ENCODE measurements at places on chromosomes 4 and X.

GRCh38 chr4:54090804-54091623 lies 8.9 kb upstream of the GSX2 start:
- DNase-seq: no peak

GRCh38 chr4:183347146-183347545 lies 24.9 kb upstream of the CLDN24 start:
- no peak for DNase-seq

- DNase-seq: no peak
Measured at GRCh38 chr4:31803526-31804195, 1083.5 kb downstream of the PCDH7 start.

DNA sequence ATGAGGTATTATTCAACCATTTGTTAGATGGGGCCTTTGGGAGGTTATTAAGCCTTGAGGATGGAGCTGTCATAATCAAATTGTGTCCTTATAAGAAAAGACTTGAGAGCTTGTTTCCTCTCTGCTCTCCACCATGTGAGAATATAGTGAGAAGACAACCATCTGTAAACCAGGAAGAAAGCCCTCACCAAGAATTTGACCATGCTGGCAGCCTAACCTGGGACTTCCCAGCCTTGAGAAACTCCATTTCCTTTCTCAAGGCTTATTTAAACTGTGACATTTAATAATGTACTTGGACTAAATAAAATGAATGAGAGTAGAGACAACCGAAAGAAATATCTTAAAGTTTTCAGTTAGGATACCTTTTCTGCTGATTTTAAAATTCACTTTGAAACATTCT lies 83.7 kb upstream of the GC start:
- DNase-seq: no peak

- no peak for DNase-seq
Measured at GRCh38 chr4:151951671-151952050, 190.9 kb upstream of the GATB start.

- no peak for DNase-seq
Measured at GRCh38 chrX:134607523-134607922, 50.7 kb downstream of the PLAC1 start.

DNA sequence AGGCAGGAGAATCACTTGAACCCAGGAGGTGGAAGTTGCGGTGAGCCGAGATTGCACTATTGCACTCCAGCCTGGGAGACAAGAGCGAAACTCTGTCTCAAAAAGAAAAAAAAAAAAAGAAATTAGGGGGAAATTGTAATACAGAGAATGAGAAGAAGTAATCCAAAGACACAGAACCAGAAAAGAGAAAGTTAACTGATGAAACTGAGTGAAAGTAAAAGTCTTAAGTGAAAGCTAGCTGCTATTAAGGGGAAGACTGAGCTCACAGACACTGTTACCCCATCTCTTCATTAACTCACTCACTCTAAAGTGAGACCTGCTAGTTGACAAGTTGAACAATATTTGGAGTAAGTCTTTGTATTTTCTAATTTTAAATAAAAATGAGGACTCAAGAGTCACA lies 763.0 kb upstream of the PCDH10 start:
- DNase-seq: no peak

DNA sequence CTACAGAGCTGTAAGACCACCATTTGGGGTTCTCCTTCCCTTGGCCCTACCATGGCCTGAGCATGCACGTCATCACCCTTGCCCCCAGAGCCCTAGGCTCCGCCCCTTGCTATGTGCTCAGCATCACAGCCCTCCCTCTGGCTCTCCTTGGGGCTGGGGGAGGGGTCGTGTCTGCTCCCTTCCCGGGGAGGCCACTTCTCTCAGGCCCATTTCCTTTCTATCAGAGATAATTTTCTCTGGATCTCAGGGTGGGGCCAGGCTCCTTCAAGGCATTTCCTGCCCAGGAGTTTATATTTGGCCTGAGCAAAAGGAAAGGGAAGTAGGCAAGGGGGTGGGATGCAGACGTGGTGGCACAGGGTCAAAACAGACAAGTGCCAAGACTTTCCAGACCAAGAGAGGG lies 55.9 kb downstream of the STARD8 start:
- no peak for DNase-seq

- peak; percentile 81 for DNase-seq
Measured at GRCh38 chr4:152780267-152780778, 569 bp downstream of the ARFIP1 start.

DNA sequence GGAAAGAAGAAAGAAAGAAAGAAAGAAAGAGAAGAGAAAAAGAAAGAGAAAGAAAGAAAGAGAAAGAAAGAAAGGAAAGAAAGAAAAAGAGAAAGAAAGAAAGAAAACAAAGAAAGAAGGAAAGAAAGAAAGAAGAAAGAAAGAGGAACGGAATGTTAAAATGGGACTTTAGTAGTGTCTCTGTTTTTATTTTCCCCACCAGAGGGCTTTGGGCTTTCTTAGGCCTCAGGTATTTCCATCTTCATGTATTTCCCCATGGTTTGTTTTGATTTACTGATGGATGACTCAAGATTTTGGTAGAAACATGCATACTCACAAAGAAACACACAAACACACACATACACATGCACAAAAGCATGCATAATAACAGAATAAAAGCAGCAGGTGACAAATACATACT lies 181.2 kb downstream of the AFF2 start:
- DNase-seq: no peak

GRCh38 chrX:52923781-52924241 lies 26.7 kb downstream of the FAM156B start:
- no peak for DNase-seq

- no peak for DNase-seq
Measured at GRCh38 chr4:17497890-17498523, 13.9 kb downstream of the QDPR start.

GRCh38 chr4:113049421-113050370 lies at the start of gene ANK2:
Gene ANK2 (plus strand): TSS chr4:113049653. CDS start chr4:113049729, 76 bp downstream.
- DNase-seq: no peak

DNA sequence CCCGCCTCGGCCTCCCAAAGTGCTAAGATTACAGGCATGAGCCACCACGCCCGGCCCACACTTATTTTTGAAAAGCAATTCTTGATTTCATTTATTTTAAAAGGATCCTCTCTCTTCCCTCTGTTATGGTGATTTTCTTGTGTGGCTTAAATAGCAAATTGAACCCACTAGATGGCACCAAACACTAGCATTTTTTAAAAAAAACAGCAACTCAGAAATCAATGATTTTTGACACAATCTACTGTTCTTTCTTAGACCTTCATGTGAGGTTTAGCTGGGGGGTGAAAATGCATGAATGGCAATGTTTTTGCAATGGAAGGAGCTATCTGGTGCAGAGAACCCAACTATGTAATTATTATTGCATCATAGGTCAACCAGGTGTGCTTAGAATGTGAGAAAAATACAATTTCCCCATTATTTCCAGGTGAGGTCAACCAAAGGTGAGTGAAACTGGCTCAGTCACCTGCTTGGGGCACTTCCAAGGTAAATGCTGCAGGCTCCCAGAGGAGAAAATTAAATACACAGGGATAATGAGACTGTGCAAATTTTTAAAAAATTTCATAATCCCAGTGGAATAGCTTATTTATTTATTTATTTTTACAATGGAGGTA lies 226.7 kb upstream of the PRKX start:
- no peak for DNase-seq

DNA sequence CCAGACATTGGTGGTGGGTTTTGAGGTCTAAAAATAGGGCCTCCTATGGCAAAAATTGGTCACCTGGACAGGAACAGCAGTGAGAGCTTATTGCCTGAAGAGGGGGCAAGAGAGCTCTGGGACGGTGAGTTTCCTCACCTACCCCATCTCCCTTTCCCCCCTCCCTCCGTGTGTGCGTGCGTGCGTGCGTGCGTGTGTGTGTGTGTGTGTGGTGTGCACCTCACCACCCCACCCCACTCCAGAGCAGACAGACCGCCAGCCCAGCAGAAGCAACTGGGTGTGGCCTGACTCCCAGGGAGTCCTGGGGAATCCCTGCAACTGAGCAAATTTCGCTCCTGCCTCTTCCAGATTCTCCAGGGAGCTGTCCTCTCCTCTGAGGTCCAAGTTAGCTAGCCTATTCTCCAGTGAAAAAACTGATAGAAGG lies 44.7 kb downstream of the PRPS1 start:
- DNase-seq: peak; percentile 19

GRCh38 chrX:124386401-124386800 lies 40.0 kb downstream of the SH2D1A start:
- no peak for DNase-seq

GRCh38 chrX:16843208-16843909 lies 26.8 kb downstream of the RBBP7 start:
- DNase-seq: no peak

DNA sequence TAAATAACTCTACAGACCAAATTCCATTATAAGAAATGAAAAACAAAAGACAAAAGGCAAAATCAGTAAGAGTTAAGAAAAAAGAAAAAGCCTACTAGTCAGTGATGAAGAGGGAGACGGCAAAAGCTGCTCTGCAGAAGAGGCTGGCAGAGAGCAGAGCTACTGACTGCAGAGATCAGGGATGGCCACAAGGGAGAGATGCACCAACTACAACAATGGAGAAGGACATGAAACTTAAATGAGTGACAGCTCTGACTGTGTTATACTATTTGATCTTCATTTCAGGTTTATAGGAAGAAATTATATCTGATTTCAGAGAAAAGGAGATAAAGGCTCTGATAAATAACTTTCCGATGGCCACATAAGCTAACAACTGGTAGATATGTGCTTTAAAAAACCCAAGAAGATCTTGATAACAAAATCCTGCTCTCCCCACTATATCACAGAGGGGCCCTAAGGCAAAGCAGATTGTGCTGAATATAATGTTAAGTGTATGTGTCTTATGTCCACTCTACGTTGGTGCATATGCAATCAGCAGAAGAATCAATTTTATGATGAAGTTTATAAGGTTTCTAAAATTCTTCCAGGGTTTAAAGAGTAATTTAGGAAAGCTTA lies 58.4 kb upstream of the COX18 start:
- no peak for DNase-seq

- no peak for DNase-seq
Measured at GRCh38 chr4:91113130-91113706, 986.0 kb downstream of the CCSER1 start.

DNA sequence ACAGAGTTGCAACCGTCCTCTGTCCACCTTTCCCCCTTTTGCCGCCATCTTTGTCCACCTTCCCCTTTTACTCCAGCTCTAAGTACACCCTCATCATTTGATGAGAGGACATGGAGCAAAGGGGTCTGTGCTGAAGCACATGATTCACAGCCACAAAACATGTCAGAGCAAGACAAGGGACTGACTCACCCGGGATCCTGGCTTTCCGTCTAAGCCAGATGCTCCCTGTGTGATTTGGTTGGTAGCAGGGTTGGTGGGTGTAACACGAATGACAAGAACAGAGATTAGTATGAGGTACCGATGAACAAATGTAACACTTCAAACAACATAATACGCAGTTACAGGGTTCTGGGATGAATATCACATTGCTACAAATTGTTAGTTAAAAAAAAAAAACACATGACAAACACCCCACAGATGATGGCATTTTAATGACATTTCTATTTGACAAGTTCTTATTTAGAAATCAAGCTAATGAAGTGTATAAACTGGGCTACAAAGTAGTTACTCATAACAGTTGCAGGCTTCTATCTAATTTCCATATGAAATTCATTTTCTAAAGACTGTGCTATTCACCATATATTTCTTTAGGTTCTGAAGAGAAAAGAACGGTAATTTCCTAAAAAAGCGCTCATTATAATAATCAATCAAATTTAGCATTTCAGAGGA lies 71.4 kb upstream of the ETNPPL start:
- DNase-seq: peak; percentile 21

DNA sequence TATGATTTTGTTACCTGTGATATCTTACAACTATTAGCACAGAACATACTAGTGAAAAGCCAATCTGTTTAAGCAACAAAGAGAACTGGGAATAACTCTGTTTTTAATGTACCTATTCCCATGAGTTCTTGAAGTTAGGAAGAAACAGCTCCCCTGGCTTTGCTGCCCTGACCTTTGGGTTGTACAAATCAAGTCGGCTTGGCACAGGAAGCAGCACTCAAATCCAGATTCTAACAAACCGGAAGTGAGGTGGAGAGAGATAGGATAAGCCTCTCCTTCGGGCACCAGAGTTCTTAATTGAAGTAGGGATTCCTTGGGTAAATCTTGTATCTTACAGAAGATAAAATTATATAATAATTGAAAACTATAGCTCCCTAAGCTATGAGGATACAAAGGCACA lies 144.8 kb upstream of the CPEB2 start:
- DNase-seq: no peak

- no peak for DNase-seq
Measured at GRCh38 chr4:101286663-101287062, 60.7 kb downstream of the PPP3CA start.

DNA sequence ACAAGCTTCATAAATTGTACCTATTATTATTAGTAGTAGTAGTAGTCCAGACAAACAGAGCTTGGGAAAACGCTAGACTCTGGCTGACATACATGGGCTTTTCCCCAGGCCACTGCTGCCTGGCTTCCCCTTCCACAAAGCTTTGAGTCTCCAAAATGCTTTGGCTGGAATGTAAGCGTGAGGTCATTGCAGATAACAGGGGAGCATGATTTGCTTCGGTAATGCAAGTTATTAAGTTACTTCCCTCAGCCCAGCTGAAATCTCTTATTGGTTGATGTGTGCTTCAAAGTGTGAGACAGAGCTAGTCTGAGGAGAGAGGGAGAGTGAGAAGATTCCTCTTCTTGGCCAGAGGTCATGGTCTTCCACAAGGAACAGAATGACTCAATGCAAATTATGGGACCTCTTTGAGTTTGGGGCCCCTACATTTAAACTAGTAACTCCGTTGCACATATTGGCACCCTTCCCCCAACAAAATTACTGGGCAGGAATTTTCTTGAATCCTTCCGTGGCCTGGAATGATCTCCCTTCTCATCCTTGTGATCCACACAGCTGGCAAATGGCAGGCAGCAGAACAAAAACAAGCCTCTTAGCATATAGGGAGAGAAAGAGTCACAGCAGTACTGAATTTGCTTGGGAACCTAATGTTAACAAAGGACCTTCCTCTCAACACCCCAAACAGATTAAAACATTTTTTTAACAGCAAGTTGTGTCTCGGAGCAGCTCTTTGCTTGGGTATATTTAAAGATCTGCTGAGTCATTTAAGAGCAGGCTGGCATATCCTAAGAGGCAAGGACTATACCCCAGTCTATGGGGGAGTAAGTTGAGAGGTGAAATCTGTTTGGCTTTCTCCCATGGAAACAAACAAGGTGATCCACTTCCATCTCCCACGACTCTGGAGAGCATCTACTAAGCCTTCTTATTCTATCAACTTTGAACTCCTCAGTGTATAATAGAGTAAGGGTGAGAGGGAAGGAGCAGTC lies 19.9 kb downstream of the AR start:
- DNase-seq: peak; percentile 13

Data from skin of body (tissue), 3 donors.